ENCODE measurements at places on chromosomes 16 and 17.

- no peak for DNase-seq
Measured at GRCh38 chr16:54412777-54413455, 126.3 kb upstream of the IRX3 start.

GRCh38 chr17:6455321-6455705 is 11.1 kb downstream of the PIMREG start:
- DNase-seq = no peak

- DNase-seq = no peak
Measured at GRCh38 chr17:62673614-62674362, 46.3 kb downstream of the MRC2 start.

GRCh38 chr17:32007463-32008298 is 498 bp downstream of the LRRC37B start:
- DNase-seq = peak; percentile 80

GRCh38 chr17:28812748-28813377 is 29.7 kb downstream of the FAM222B start:
- no peak for DNase-seq

DNA sequence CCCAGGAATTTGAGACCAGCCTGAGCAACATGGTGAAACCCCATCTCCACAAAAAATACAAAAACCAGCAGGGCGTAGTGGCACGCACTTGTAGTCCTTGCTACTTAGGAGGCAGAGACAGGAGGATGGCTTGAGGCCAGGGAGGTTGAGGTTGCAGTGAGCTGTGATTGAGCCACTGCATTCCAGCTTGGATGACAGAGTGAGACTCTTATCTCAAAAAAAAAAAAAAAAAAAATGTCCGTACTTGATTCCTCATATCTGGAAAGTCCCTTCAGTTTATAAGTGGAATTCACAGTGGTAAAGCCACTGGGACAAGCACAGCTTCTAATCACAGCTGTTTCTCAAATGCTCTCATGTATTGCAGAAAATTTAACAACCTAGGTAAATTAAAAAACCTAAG is 78.6 kb upstream of the CREBBP start:
- DNase-seq = no peak

GRCh38 chr16:3580686-3581085 is 3.5 kb upstream of the NLRC3 start:
- DNase-seq = no peak

- no peak for DNase-seq
Measured at GRCh38 chr17:31096106-31096436, 1.3 kb downstream of the NF1 start.

GRCh38 chr16:67525176-67525860 is 3.3 kb upstream of the RIPOR1 start:
- no peak for DNase-seq

- DNase-seq = no peak
Measured at GRCh38 chr16:23564575-23565363, 7.2 kb downstream of the UBFD1 start.

- DNase-seq = no peak
Measured at GRCh38 chr16:9568261-9568660, 476.8 kb downstream of the HAPSTR1 start.

GRCh38 chr17:69593716-69594115 is 179.2 kb downstream of the MAP2K6 start:
- no peak for DNase-seq

- no peak for DNase-seq
Measured at GRCh38 chr17:49214676-49215360, 4.3 kb downstream of the ABI3 start.

DNA sequence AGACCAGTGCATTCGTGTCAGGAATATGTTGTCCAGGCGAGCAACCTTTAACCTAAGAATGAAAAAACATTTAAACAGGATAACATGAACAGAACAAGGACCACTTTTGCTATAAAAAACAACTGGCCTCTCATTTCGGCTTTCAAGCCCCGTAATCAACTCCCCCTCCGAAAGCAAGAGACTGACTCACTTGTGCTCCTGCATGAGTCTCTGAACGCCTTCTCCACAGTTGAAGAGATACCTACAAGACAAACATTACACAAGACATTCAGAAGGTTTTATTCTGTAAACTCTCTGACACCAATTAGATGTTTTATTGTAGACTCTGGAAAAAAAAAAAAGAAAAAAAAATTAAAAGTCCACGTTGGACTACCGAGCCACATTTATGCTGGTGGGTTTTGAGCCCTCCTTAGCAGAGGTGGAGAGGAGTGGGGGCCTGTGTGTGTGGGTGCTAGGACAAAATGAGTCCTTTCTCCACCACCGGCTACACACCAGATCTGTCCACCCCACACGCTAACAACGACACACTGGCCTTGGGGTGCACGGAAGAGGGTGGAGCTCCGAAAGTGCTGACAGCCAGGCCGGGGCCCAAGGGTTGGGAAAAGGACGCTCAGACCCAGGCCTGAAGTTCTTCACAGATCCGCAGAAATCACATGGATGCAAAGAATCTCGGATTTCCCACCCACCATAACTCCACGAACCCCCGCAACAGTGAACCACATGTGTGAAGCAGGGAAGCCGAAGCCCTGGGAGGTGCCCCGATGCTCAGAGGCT is 759 bp downstream of the ELAC2 start:
- DNase-seq = no peak

GRCh38 chr16:77807-78443 is at the start of gene MPG:
Gene MPG, plus strand, starts transcription at chr16:78225. Its CDS starts 85 bp downstream, at chr16:78310.
- DNase-seq = peak; percentile 95

- DNase-seq = no peak
Measured at GRCh38 chr16:78620291-78620690, 520.8 kb downstream of the WWOX start.

DNA sequence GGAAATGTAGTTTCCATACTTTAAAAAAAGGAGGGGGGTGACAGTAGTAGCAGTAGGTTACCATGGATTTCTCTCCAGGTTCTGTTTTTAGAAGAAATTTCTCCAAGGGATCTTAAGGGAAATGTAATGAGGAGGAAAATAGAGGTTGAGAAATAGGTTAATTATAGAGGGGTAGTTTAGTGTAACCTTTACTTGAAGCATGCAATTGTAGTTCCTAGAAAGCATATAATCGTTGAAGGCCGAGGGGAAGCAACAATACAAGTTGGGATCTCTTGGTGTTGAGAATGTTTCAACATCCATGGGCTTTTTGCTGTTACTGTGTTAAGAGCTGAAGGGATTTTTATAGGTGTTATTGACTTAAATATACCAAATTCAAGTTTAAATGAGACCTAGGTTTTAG is 25.1 kb downstream of the TNRC6A start:
- no peak for DNase-seq

- DNase-seq = no peak
Measured at GRCh38 chr17:4665027-4665426, 23.5 kb upstream of the ALOX15 start.

GRCh38 chr16:9365370-9365728 is 273.9 kb downstream of the HAPSTR1 start:
- DNase-seq = no peak

DNA sequence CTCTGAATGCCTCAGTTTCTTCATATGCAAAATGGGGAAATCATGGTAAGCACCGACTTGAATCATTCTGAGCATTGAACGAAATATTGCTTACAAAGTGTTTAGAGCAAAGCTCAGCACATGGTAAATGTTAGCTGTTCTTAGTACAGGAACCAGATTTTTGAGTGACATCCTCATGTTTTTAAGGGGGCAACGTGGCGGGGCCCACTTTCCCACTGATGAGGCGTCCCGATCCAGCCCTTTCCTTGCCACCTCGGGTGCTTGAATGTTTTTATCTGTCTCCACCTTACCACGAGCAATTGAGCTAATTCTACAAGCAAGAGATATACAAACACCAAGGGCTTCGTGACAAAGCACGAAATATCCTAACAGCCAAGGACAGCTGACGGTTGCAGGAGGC is 49.9 kb downstream of the ELAC2 start:
- no peak for DNase-seq
